ENCODE measurements at places on chromosomes 11 and 22.

DNA sequence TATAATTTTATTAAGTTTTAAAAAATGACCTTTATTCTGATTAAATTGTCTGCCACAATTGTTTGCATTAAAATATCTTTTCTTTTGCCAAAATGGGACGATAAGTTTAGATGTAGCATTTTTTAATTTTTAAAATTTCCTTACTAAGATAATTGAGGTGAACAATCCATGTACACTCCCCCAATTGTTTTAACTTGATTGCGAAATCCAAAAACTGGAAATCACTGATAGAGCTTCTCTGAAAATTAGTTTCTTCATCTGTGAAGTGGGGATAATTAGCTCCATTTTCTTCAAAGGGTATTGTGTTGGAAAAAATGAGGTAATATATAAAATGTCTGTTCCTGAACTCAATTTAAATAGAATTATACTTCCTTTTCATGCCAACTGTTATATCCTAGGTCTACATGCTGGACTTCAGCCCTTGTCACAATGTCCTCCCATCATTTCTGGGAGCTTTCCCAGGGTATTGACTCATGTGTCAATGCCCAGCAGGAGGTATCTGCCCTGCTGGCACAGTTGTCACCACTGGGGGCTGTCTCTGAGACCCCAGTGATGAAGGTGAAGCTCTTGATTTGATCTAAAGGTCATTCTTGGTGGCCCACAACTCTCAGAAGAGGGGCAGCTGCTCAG, 28.7 kb upstream of the NAV2 start:
- no peak for DNase-seq

GRCh38 chr11:18772211-18772610, 19.4 kb downstream of the PTPN5 start:
- no peak for DNase-seq

DNA sequence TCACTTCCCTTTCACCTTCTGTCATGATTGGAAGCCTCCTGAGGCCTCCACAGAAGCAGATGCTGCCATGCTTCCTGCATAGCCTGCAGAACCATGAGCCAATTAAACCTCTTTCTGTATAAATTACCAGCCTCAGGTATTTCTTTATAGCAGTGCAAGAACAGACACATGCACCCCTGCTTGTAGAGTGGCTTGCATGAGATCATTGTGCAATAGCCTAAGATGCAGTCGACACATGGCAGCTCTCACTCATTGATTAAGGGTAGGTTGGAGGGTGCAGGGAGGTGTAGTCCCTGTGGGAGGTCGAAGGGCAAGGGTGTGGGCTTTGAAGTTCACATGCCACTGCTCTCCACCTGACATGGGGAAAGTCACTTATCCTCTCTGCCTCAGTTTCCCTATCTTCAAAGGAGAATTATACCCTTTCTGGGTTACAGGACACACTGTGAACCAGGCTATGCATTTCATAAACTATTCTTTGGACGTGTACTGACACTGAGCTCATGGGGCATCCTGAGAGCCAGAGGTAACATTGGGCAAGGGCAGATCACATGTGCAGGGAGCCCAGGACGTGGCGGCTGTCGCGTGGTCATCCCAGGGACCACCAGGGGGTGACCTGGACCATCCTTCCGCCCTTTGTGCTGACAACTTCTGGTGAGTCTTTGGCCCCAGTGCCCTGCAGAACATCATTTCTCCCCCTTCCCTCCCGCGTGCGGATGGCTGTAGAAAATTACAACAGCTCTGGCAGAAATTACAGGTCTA, 69.2 kb upstream of the SHANK2 start:
- no peak for DNase-seq

DNA sequence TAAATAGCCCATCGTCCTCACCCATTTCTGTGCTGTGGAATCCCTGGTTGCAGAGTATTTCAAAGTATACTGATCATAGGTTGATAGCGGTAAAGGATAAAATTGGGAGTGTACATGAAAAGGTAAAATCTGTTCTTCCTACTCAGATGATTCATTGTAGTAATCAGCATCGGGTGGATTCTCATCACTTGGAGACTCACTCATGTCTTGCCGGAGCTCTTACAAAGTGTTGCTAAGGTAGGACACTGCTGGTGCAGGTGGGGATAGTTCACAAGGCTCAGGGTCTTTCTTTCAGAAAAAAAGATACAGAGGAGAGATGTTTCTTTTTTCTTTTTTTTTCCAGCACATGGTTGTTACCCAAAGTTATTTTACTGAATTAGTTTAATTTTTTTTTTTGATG, 84.8 kb downstream of the MTNR1B start:
- DNase-seq, result no peak

GRCh38 chr22:31586137-31586920, 75.7 kb downstream of the PISD start:
- DNase-seq, result no peak

DNA sequence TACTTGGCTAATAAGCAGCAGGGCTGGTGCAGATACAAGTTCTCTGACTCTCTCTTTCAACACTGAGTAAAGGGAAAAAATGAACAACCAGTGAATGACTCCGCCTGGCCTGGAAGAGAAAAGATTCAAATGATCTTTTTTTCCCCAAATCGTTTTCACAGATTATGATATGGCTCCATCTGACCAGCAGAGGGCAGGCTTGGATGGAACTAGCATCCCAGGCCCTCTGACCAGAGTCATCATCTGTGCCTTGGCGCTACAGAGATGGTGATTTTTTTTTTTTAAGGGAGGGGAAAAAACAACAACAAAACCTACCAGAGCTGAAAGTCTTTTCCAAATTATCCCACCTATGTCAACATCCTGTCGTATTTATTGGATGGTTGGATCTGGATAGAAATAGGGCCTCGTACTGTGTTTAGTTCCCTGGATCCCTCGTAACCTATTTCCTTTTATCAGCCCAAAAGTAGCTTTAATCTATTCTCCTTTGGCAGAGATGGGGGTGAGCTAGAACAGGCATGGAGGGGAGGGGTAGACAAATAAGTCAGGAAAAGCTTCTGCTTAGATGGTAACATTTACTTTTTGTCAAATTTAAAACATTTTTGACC, 69.7 kb downstream of the PRSS23 start:
- DNase-seq, result no peak

GRCh38 chr11:132670921-132671675, 861.2 kb downstream of the OPCML start:
- DNase-seq, result no peak

DNA sequence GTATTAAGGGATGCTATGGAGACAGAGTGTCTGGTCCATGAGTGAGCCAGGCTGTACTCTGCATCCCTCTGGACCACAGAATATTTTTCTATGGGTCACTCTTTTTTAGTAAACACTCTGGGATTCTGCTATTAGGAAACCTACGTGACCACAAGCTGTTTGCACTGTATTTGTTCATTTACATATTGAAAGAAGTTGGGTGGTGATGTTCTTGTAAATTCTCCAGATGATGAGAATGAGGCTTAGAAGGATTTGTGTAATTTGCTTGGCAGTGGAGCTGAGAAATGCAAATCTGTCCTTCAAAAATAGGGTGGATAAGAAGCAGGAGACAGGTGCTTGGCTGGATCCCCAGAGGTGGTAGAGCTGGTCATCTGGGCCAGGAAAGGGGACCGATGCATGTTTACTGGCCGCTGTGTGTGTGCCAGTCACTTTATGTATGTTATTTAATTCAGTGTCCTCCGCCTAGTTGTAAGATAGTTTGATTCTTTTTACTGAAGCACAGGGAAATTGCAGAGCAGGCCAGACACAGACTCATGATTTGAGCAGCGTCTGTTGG, 63.7 kb upstream of the HEPHL1 start:
- no peak for DNase-seq

- no peak for DNase-seq
Observed at GRCh38 chr22:22091400-22091878, 108.9 kb upstream of the TOP3B start.

GRCh38 chr11:4049006-4049405, 45.6 kb upstream of the RRM1 start:
- DNase-seq, result no peak

GRCh38 chr11:77438487-77438886, 35.4 kb downstream of the PAK1 start:
- DNase-seq, result no peak

DNA sequence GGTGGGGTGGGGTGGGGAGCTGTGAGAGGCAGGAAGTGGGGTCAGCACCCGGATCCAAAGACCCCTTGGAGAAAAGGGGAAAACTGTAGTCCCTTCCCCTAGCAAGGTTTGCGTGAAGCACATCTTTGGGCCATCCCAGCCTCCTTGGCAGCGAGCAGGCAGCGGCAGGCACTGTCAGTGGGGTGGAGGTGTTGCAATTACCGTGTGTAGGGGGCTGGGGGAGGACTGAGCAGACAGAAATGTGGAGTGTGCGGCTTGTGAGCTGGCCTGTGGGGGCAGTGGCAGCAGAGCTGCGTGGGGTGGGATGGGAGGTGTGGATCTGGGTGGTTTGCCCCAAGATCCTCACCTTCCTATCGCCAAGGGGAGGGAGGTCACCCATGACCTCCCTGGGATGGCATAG, 16.4 kb downstream of the DAGLA start:
- no peak for DNase-seq

GRCh38 chr11:37509506-37509905, 911.5 kb upstream of the RAG2 start:
- DNase-seq, result no peak

DNA sequence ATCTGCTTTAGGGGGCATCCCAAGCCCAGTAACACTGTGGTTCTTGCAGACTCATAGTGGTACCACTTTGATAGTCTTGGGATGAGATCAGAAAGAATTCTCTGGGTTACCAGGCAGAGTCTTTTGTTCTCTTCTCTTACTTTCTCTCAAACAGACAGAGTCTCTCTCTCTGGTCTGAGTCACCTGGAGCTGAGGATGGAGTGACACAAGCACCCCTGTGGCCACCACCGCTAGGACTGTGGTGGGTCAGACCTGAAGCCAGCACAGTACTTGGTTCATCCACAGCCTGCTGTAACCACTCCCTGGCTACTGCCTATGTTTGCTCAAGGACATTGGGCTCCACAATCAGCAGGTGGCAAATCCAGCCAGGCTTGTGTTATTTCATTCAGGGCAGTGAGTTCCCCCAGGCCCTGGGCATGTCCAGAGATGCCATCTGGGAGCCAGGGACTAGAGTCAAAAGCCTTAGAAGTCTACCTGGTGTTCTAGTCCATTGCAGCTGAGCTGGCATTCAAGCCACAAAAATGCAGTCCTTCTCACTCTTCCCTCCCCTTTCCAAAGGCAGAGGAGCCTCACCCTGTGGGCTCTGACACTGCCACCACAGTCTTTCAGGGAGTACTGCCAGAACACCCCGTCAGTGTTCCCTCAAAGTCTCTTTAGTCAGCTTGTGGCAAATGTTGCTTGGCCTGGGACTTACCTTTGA, 29.9 kb downstream of the ENDOD1 start:
- DNase-seq, result no peak

DNA sequence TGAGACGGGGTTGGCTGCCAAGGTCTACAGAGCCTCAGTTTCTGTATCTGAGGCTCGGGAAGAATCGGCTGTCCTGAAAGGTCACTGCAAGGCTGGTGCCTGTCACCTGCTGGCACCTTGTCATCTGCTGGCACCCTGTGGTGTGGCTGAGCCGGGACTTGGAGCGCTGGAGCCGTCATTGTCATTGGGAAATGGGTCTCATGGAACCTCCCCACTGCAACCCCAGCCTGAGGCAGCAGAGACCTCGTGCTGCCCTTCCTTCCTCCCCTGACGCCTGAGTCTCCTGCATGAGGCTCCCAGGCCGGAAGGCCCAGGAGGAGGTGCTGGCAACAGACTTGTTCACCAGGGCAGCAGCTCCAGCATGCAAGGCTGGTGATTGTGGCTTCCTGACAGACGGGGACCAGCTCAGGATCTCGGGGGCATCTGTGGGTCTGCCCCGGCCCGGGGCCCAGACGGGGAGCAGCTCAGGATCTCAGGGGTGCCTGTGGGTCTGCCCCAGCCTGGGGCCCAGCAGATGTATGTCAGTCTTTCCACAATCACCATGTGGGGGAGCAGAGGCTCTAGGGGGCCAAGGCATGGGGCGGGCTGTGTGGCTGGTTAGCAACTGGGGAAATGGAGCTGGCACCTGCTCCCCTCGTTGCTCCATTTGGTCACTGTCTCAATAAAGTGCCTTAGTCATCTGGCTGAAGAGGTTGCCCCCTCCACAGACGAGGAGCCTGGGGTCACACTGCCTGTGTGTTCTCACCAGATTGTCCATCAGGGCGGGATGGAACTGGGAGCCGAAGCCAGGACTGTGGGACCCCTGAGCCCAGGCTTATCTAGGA, 668.7 kb downstream of the BRD1 start:
- DNase-seq, result no peak

- DNase-seq, result no peak
Observed at GRCh38 chr11:38169286-38169685, 1571.2 kb upstream of the RAG2 start.

DNA sequence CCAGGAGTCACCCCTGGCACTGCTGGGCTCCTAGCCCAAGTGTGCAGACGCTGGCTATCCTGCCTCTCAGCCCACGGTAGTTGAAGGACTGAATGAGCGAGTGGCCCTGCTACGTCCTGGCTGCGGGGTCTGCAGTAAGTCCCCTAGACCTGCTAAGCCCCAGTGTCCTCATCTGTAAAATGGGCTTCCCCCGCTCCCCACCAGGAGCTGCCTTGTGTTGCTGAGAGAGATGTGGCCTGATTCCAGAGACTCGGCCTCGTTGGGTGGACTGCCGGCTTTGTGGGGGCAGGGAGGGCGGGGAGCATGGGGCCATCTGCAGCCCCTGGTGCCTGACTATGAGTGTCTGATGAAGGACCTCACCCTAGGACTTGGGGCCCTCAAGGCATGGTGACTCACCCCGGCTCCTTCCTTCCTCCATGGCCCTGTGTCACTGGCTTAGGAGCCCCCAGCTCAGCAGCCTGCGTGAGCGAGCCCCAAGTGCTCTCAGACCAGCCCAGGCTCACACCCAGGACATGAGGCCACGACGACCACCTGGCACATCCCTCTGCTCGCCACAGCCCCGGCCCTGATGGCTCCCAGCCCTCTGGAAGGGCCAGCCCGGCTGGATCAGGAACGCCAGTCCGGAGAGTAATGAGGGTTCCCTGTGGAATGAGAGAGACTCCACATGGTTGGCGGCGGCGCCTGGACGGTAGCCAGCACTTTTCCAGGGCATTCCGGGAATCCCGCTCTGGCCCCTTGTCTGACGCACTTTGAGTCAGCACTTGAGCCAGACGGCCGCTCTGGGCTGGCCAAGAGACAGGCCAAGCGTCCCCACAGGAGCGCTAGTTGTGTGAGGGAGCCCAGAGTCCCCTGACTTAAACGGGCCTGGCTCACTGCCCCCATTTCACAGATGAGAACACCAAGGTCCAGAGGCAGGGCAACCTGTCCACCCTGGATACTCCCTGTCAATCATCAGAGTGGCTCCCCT, 50.5 kb upstream of the SHISAL1 start:
- no peak for DNase-seq
